ENCODE measurements at places on chromosomes 13 and 19.
A peak's percentile ranks its signal among the peaks of the same experiment; 100 is the strongest.

DNA sequence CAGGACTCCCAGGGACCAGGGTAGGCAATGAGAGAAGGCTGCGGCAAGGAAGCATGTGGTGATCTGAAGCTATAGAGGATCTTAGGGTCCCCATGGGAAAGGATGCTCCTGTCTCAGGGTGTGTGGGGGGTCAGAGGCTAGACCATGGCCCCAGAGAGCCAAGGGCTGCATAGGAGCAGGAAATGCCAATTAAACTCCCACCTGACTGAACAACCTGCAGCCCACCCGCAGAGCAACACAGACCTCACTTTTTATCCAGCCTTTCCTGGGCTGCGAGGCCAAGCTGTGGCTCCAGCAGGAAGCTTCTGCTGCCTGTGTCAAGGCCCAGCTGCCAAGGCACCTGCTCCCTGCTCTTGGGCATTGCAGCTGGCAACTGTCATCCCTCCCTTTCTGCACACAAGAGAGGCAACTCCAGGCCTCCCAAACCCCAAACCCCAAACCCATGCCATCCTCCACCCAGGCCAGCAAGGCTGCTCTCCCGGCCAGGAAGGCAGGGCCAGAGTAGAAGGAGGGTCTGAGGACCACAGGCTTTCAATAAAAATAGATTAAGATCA is 290.1 kb downstream of the FOXO1 start:
- no peak for ATAC-seq

GRCh38 chr13:66446413-66446812 is 783.7 kb downstream of the PCDH9 start:
- no peak for ATAC-seq

GRCh38 chr19:43725468-43725867 is 9.6 kb downstream of the IRGC start:
- ATAC-seq: no peak

DNA sequence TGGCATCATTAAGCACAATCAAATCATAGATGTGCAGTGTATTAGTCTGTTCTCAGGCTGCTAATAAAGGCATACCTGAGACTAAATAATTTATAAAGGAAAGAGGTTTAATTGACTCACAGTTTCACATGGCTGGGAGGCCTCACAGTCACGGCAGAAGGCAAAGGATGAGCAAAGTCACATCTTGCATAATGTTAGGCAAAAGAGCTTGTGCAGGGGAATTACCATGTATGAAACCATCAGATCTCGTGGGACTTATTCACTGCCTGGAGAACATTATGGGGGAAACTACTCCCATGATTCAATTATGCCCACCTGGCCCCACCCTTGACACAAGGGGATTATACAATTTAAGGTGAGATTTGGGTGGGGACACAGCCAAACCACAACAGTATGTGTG is 245.2 kb upstream of the DACH1 start:
- ATAC-seq: no peak

- peak; percentile 39 for ATAC-seq
Observed at GRCh38 chr19:3178377-3178972, at the start of gene S1PR4. TSS of gene S1PR4 (plus strand) at chr19:3178769. CDS start at chr19:3178793, 24 bp downstream.

DNA sequence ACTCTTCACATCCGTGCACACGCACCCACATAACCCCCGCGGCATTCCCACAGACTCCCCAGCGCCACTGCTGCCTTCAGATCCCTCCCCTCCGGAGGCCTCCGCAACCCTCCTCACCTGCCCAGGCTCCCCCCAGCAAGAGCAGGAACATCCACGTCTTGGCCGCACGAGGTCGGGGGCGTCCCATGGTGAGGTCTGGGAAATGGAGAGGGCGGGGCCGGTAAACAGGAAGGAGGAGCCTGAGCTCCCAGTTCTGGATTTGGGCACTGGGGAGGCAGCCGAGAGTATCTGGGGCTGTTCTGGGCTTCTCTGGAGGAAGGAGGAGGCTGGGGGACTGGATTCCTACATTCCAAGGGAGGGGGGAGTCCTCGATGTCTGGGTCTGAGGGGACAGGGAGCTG is 423 bp downstream of the KLK8 start:
- no peak for ATAC-seq

- ATAC-seq: no peak
Observed at GRCh38 chr19:40348961-40349507, 539 bp downstream of the PLD3 start.

DNA sequence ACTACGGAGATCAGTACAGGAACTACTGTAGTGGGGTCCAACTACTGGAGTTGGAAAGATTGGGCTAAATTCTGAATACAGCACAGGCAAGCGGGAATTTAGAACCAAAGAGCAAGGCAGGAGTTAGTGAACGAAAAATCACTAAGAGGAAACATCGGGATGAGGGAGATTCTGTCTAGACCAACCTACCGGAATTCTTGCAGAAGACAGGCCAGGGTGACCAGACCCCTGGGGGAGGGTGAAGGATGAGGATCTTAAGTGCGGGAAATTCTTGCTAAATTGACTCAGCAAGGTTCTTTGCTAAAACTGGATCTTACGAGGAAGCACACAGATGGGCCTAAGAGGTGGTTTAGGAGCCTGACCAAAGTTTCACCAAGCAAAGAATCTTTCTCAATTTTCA is 13.2 kb upstream of the PSPC1 start:
- no peak for ATAC-seq

DNA sequence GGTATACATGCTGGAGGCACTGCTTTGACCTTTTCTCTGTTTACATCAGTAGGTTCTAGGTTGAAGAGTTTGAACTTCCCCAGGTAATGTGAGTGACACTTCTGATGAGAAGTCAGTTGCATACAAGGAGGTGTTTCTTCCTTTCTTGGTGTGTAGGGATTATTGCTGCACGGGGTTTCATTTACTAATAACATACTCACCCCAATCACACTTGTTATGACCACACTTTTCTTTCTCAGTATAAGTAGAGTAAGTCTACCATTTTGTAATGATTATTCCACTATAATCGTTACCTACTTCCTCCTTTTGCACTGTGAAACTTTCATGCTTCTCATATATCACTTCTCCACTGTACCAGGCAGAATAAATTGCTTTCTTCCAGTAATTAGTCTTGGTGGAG is 138.0 kb downstream of the TNFSF13B start:
- no peak for ATAC-seq

DNA sequence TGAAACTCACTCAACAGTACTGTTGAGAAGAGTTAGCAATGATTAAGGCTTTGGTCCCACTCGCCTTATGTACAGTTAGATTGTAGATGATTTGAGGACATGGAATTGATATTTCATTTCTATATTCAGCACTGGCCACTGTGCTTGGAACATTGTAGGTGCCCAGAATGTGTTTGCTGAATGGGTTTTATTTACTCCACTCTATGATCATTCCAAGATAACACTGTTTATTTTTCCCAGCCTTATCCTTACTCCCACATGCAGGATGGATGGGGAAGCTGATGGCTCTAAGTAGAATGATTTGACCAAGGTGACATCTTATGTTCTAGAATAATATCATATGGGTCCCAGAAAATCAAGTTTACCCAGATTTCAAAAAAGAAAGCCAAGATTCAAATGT is 124.6 kb upstream of the RXFP2 start:
- ATAC-seq: no peak

DNA sequence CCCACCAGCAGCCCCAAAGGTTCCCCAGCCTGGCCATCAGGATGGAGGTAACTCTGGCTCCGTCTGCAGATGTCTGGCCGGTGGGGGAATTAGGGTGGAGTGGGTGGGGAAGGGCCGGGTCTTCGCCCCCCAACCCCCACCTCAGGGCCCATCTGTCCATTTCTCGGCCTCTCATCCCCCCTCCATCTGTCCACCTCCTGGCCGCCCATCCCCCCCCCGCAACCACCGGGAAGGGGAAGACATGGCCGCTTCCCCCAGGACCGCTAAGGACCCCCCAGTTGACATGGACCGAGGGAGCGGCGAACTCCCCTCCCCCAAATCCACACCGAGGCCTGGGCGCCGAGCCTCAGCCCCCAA is 793 bp downstream of the LRFN1 start:
- no peak for ATAC-seq

DNA sequence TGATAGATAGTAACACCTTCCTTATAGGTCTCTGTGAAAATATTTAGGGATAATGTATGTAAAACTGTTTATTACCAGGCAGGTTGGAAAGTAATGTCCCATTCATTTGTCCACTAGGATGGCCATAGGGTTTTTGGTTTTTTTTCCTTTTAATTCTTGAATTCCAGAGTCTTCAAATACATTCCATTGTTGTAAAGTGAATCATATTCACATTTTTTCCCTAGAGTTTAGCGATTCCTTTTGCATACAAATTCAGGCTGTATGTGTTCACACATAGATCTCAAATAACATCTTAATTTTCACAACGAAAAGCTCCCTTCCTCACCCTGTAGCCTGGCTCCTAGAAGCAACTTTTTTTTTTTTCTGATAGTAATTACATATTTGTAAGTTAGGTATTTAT is 1.8 kb upstream of the ZNF557 start:
- no peak for ATAC-seq

DNA sequence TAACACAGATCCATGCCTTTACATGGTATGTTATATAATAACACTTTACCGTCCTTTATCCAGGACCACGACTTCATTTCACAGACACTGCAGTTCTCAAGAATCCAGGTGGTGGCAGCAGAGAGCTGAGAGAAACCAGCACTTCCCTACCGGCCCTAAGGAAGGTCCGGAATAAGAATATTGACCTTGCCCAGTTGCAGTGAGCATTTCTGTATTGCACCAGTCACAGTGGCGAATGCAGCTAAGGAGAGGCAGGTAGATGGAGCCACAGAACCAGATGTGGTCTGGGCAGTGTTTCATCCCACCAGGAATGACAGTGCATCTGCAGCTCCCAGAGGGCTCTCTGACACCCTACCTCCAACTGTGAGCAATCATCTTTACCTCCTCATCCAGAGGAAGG is 44.6 kb downstream of the ZNF787 start:
- peak; percentile 64 for ATAC-seq

DNA sequence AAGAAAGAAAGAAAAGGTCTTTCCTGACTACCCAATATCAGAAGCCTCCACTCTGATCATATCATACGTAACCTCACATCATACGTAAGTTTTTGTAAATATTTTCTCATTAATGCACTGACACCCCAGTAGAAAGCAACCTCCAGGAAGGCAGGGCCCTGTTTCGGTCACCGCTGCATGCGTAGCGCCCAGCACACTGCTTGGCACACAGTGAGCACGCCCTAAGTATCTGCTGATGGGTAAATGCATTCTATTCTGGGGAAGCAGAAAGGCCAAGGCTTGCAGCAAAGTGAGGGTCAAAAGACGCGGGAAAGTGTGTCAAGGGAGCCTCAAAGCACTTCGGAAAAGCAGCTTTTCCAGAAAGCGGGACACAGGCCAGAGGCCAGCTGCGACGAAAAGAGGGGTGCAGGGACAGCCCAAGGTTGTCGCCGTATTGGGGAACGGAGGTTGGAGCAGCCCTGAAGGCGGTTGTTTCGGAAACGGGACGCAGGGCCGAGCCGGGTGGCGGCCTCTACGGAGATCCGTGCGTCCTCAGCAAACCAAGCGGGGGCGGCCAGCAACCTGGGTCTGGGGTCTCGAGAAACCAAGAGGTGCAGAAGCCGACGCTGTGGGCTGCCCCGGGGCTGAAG is 463 bp downstream of the SUGP1 start:
- ATAC-seq: no peak

GRCh38 chr13:99657848-99658260 is 156.6 kb downstream of the TM9SF2 start:
- peak; percentile 38 for ATAC-seq

DNA sequence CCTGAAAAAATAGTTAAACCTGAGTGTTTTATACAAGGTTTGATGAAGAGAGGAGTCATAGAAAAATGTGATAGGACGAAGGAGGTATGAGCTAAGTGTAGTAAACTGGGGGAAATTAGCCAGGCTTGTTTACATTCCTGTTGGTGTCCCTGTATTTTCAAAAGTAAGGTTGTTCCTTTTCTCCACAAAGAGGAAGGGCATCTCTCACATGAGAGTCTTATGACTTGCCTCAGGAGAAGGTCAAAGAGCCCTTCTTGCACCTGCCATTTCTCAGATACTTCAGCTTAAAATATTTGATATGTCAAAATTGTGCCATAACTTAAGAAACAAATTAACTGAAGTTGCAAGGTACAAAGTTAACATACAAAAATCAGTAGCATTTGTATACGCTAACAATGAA is 3.6 kb upstream of the N4BP2L2 start:
- no peak for ATAC-seq

DNA sequence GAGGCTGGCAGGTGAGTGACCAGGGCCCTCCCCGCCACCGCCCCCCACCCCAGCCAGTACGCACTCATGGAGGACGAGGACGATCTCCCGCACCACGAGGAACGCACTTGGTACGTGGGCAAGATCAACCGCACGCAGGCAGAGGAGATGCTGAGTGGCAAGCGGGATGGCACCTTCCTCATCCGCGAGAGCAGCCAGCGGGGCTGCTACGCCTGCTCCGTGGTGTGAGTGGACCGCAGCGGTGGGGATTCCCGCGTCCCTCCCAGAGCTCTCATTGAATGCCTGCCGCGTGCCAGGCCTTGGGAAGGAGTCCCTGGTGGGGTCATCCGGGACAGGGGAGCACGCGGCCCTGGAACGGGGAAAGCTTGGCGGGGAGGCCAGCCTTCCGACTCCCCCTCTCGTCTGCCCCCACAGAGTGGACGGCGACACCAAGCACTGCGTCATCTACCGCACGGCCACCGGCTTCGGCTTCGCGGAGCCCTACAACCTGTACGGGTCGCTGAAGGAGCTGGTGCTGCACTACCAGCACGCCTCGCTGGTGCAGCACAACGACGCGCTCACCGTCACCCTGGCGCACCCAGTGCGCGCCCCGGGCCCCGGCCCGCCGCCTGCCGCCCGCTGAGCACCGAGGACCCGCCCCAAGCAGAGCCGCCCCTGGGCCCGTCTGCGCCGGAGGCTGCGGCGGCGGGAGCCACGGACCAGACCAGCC is 4.8 kb upstream of the IFI30 start:
- ATAC-seq: no peak

DNA sequence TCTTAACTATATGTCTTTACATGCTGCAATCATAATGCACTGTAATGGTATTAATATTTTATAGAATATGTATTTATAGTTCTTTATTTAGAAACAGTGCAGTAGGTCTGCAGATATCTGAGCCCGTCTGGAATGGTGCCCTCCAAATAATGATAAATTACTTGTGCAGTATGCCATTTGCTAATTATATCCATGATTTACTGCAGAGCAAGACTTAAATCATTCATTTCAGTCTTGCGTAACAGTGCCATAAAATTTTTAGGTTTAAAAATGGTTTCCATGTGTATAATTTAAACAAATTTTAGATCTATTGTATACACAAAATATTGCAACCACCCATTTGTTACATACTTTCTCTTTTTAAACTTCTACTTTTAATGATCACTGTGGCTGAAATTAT is 175.1 kb downstream of the ZNF536 start:
- ATAC-seq: no peak

- ATAC-seq: no peak
Observed at GRCh38 chr19:10911579-10912363, 16.7 kb downstream of the YIPF2 start.

DNA sequence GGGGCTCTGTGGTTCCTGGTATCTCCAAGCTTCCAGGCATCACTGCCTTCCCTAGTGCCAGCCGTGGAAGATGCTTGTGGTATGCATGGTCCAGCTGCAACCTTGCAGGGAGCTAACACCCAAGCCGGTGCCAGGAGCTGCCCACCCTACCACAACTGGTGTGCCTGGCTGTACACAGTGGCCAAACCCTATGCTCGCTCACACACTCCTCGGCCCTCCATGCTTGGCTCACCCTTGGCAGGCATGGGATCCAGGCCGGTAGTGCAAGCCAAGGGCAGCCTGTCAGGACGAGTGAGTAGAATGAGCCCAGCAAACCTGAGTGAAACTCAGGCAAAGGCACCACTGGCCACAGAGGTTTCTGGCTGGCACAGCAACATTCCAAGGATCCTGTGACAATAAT is 1676.0 kb downstream of the SLITRK1 start:
- ATAC-seq: no peak

All from gastroesophageal sphincter (tissue), 4 donors.